ENCODE measurements at places on chromosomes 1 and 21. TPM values are rescaled to one million over a fixed set of nuclear protein-coding genes. Genes with fewer than 3 reads are reported as not detected.

Gene PTGFR
- total RNA-seq: not detected

Gene AHCYL1
- total RNA-seq: 77.8 TPM

Gene TMEM51
- total RNA-seq: not detected

Gene MNDA
- total RNA-seq: not detected

Gene MINDY1
- total RNA-seq: 10.4 TPM

Gene SYNC
- total RNA-seq: not detected

Gene DMRTA2
- total RNA-seq: not detected

Gene TMPRSS15
- total RNA-seq: not detected

Gene GSTM3
- total RNA-seq: 42.0 TPM

Gene DDAH1
- 0.07 TPM for total RNA-seq

Gene AGT
- not detected for total RNA-seq

Gene OPTC
- total RNA-seq: not detected

DNA sequence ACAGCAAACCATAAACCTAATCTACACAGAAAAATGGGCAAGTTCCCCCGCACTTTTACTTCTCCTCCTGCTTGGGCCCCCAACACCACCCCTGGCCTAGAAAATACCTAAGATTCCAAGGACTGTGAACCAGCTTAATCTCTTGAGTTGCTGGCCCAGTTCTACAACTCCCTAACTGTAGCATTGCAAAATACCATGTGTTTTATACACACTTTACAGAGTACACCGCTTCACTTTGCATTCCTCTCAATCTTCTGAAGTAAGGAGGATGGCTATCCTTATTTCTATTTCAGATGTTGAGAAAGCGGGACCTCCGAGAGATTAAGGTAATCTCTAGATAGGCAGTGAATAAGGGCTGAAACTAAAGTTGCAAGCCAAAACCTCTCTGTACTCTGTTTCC, 408.3 kb upstream of the NR5A2 start:
- DNase-seq: no peak

GRCh38 chr21:27493542-27493941, 526.7 kb upstream of the ADAMTS5 start:
- no peak for DNase-seq

GRCh38 chr1:24551290-24551959, 4.5 kb upstream of the NCMAP start:
- no peak for DNase-seq

GRCh38 chr21:45373991-45374816, 30.8 kb upstream of the COL18A1 start:
- no peak for DNase-seq

DNA sequence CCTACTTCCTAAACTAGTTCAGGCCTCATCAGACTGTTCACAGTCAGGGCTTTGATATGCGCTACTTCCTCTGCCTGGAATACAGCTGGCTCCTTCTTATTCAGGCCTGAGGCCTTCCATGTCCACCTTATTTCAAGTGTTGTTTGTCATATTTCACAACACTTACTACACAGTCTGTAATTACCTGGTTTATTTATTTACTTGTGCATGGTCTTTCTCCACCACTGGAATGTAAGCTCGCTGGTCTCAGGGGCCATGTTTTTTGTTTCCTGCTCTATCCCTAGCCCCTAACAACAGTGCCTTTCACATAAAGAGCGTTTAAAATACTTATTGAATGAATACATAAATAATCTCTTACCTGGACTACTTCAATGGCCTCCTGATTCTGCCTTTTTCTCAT, 4.6 kb upstream of the SRSF4 start:
- DNase-seq: no peak

- no peak for DNase-seq
These were observed 662.5 kb downstream of the PLA2G4A start for GRCh38 chr1:187491082-187491720.

DNA sequence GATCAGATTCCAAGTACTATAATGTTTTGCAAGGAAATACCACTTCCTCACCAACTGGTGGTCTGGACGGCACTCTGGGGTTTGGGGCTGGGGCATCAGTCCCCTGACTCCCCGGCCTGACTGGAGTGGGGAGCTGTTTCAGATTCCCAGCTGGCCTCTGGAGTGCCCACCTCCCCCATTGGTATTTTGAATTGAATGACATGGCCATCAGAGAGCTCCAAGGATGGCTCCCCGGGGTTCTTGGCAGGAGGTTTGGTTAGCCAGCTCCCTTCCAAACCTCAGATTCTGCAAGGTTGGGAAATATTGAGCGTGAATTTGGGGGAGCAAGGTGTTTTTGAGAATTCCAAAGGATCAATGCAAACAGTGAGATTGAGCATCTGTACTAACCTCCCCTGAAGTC, 2.2 kb upstream of the INAVA start:
- DNase-seq: no peak

DNA sequence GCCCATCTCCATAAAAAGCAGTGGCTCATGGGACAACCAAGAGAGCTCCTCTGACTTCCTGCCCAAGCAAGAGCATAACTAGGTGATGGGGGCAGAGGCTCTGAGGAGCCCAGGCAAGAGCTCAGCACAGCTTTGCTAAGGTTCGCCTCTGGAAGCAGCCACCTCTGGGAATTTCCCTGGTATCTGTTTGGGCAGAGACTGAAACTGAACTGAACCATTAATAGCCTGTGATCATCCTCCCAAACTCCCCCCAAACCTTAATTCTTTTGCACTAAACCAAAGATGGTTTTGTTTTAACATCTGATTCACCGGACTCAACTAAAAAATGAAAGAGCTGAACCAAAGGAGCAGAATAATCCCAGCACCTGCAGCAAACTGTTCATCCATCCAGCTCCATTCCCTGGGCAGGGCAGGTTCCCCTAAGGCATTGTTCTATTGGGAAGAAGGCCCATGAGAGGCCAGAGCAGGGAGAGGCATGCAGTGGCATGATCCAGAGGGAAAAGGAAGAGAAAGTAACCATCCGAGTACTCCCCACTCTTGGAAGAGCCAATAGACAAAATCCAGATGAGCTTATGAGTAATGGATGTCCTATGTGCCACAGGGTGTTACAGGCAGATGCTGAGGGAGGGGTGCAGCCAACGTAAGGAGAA, 77.8 kb upstream of the KAZN start:
- no peak for DNase-seq

GRCh38 chr1:153790966-153791647, 15.9 kb downstream of the SLC27A3 start:
- peak; percentile 62 for DNase-seq

DNA sequence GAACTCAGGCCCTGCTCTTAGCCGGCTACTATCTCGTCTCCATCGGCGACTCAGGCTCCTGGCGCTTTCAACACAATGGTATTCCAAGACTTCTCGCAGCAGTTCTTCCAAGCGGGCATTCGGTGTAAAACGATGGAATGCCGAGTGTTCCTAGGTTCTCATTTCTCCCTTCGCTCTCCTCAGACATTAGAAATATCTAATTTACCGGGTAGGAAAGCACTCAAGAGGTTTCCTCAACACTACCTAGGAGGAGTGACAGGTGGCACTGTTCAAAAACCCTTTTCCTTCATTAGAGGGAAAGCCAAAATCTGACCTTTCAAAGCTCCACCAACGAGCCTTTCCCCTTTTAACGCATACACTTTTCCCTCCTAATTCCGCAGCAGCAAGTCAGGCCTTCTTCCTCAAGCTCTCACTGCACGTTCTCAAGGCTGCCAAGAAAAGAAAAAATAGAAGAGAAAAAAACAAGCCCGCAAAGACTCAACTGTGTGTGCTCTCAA, 601 bp downstream of the UBE2G2 start:
- DNase-seq: peak; percentile 26

DNA sequence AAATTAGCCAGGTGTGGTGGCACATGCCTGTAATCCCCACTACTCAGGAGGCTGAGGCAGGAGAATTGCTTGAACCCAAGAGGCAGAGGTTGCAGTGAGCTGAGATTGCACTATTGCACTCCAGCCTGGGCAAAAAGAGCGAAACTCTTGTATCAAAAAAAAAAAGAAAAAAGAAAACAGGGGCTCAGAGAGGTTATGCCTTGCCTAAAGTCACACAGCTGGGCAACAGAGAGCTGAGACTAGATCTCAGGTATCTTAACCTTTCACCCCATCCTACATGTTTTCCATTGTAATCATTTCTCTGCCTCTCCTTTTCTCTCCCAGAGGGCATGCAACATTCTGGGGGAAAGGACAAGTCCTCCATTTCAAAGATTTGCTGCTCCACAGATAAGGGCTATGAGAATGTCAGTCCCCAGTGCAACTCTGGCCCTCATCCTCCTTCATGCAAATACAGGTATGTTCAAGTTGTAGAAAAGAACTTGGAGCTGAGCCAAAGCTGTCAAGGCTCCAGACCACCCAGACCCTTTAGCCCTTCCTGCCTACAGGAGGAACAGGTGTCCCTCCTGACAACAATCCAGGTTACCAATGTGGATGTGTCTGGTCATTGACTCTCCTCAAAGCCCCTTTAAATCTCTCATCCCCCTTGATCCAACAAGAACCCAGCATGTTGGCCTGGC, 6.9 kb downstream of the SLC9A1 start:
- DNase-seq: no peak

DNA sequence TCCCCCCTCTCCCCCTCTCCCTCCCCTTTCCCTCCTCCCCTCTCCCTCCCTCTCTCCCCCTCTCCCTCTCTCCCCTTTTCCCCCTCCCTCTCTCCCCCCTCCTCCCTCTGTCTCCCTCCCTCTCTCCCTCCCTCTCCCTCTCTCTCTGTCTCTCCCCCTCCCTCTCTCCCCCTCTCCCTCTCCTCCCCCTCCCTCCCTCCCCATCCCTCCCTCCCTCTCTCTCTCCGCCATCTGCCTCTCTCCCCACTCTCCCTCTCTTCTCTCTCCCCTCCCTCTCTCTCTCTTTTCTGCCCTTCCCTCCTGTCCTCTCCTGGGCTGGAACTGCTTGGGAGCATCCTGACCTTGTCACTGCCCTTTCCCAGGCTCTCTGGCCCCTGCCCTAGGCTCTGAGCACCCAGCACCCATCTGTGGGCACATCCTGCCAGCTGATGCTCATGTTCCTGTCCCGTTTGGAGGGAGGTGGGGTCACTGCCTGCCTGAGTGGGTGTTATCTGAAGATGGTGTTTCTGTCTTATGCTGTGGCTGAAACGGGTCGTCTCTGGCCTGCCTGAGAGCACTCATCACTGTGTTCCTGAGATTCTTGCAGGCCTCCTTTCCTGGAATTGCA, 10.8 kb downstream of the FTCD start:
- peak; percentile 65 for DNase-seq

GRCh38 chr1:56830052-56830451, 10.8 kb upstream of the FYB2 start:
- DNase-seq: no peak

- no peak for DNase-seq
These were observed 116.8 kb upstream of the ATP1A1 start for GRCh38 chr1:116256286-116256649.

DNA sequence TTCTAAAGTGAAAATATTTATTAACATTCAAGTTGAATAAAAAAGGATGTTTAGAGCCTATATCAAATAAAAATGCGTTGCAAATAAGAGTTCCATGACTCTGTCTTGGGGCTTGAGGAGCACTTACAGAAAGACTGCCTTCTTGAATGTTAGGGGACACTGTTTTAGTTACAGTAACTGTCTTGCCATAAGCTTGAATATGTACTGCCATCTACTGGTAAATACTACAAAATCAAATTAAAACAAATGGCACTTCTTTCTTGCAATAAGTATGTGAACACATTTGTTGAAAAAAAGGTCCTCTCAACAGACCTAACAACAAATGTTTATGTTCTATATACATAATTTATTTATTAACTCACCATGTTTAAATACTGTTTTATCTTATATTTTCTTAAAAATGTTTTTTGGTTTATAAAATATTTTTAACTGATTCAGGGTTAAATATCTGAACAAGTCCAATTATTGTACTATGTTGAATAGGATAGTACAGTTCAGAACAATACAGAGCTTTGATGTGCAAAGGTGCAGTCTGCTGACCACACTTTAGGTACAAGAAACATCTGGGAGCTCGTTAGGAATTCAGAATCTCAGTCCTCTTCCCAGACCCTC, 199.5 kb downstream of the LRRIQ3 start:
- no peak for DNase-seq

DNA sequence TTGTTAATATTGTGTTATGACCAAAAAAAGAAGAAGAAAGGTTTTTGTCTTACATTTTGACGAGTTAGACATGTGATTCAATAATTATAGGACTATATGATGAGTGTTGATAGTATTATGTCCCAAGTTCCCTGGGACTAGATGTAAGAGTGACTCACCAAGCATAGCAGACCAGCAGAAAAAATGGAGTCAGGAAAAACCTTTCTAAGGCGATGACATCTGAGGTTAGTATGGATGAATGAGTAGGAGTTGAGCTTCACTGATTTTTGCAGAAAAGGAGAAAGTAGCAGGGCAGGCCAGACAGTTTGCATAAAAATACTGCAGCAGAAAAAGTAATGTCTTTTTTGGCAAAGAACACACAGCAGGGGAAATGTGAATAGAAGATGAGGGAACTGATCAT, 1041.3 kb upstream of the ADGRL4 start:
- no peak for DNase-seq

- DNase-seq: no peak
These were observed 22.8 kb downstream of the FAM20B start for GRCh38 chr1:179048339-179049124.

DNA sequence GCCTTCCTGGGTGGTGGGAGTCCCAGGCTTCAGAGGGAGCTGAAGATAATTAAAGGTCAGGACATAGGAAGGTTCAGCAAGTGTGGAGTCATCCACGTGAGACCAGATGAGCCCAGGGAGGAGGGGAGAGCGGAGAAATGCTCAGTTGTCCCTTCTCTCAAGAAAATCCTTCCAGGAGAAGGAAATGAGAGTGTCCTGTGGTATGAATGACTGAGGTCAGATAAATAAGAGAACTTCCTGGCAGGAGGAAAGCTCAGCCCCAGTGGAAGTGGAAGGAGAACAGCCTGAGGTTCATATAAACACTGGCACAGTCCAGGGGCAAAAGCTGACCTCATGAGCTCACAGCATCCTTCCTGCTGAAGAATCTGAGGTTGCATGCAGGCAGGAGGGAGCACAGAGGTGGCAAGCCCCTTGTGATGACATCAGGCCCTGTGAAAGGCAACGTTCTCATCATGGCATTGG, 97.6 kb downstream of the NAV1 start:
- DNase-seq: no peak

DNA sequence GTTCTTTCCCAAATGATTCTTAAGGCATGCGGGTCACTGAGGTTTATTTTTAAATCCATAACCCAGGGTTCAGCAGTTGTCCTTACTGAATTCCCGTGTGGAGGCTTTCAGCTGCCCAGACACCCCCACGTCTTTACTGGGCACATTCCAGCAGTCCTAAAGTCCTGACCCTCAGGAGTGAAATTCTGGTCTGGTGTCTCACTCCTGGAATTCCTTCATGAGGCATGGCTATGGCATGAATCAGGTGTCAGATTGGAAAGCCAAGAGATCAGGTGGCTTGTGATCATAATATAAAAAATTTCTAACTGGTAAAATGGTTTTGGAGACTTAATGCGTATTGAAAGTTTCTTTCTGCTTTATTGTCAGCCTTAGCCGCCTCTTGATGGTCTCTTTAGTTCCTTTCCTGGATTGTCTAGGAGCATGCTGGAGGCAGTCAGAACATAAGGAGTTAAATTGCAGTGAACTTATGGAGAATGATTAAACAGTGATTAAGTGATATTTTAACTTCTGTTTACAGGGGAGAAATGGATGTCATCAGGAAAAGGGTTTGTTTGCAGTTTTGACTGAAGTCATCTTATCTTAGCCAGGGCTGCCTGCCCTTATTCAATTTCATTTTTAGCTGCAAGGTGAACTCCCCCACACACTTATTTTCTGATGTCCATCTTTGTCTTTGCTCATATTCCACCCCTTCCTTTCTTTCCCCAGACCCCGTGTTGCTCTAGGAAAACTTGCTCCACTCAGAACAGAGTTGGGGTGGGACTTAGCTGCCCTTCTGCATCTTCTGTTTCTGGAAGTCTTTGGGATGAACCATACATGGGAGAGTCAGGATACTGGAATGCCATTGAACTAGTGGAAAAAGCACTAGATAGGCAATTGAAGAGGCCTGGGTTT, 25.7 kb upstream of the MACF1 start:
- no peak for DNase-seq

- no peak for DNase-seq
These were observed 11.1 kb downstream of the NOS1AP start for GRCh38 chr1:162080472-162081015.

Data from activated CD8-positive, alpha-beta T cell treated with anti-CD3 and anti-CD28 coated beads for 36 hours (primary cell).